NCI-H187 treated with DMSO at 0.1 percent for 48 hours (cell line): ENCODE measurements at places on chromosomes 2 and 18.

- no peak for DNase-seq
Observed at GRCh38 chr2:29611261-29611660, 310.1 kb downstream of the ALK start.

- DNase-seq, result no peak
Observed at GRCh38 chr2:34025196-34025595, 426.1 kb upstream of the FAM98A start.

- no peak for DNase-seq
Observed at GRCh38 chr2:78707776-78708386, 317.6 kb upstream of the REG3G start.

DNA sequence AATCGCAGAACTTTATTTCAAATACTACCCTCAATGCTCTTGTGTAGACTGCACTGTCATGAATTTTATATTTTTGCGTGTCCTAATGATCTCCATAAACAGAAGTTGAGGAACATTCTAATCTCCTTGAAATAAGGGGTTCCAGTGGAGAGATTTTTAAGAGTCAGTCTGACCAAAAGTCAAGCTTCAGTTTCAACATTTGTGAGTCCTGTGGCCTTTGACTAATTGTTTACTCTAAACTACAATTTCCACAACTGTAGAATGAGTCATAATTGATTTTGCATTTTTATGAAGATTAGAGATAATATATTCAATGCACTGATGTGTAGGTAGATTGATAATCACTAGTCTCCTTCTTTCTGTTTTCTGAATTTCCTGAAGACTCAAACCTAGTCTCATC, 720.3 kb upstream of the ID2 start:
- no peak for DNase-seq

DNA sequence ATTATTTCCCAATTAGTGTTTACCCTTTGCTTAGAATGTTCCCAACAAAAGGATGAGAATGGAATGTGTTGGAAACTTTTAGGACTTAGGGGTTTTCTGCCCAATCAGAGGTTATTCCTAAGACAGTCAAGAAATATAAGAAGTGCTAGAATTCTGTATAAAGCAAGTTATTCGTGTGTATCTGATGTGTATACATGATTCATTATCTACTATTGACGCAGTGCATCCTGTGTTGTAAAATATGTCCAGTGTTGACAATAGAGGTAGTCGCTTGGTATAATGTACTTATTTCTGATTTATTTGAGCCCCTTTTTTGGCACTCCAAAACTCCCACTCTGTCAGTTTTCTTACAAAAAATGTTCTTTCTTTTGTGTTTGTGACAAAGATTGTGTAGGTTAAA, 881 bp downstream of the PIKFYVE start:
- no peak for DNase-seq

DNA sequence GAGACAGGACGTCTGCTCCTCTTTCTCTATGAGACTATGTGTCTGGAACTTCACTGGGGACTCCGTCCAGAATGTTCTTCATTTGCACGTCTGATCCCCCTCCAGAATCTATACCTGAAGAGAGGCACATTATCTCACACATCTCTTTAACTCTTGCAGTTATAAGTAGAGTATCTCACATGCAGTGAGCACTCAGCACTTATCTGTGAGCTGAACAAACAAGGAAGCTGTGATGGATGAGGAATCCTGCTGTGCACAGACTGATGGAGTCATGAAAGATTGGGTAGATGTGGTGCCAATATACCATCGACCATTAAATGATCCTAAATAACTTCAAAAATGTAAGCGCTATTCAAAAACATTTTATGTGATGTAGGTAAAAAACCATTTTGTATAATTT, 888.3 kb upstream of the CELF4 start:
- DNase-seq, result peak; percentile 19

DNA sequence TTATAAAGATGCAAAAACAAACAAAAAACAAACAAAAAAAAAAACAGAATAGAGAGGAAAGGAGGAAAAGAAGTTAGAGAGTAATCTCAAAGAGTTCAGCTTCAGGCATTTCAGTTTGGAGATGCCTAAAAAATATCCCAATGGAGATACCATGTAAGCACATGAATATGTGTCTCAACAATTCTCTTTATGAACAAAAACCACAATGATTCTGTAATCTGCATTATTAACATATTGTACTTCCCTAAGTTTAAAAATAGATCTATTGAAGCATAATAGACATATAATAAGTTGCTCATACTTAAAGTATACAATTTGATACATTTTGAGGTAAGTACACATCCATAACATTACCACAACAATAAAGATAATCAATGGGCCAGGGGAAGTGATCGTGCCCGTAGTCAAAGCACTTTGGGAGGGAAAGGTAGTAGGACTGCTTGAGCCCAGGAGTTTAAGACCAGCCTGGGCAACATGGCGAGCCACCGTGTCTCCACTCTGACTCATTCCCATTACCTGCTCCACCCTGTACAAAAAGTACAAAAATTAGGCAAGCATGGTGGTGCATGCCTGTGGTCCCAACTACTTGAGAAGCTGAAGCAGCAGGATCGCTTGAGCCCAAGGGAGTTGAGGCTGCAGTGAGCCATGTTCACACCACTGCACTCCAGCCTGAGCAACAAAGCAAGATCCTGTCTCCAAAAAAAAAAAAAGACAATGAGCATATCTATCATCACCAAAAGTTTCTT, 158.9 kb downstream of the ATAD2B start:
- DNase-seq, result no peak

GRCh38 chr2:186328838-186329237, 157.2 kb upstream of the ZC3H15 start:
- no peak for DNase-seq

- DNase-seq, result no peak
Observed at GRCh38 chr2:64812285-64812684, 158.6 kb upstream of the SERTAD2 start.

- no peak for DNase-seq
Observed at GRCh38 chr18:13499803-13500202, 226.6 kb downstream of the FAM210A start.

DNA sequence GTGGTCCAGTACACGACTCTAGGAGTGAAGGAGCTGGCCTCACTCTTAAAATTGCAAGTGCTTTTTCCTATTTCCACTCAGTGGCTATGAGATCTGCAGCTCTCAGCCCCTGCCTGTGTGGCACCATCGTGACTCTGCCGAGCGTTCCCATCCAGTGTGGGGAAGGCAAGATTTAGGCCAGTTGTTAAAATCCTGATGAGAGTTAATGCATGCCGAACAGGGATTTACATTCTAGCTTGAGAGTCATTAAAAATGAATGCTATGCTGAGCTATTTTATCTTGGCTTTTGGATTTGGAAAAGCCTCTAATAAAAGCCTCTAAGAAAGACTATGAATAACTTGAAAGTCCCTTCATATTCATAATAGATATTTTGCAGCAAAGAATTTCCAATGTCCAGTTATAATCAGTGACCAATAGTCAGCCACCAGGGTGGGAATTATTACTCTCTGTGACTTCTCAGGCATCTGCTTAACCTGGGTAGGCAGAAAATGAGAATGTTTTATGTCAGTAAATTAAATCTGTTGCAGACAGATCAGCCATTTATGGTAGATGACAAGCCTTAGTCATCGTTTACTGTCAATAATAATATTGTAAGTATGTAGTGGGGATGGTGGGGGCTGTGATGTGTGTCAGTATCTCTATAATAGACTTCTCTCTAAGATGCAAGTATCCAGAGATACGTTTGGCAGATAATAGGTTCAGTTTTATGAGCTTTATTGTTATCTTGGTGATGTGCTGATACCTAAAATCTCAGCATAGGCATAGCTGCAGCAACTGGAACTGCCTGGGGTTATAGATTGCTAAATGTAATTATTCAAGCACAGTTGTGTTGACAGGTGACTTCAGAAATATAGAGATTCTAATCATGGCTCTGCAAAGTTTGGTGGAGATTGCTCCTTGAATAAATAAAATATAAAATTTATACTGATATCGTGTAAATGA, 207.8 kb downstream of the SOCS6 start:
- no peak for DNase-seq

DNA sequence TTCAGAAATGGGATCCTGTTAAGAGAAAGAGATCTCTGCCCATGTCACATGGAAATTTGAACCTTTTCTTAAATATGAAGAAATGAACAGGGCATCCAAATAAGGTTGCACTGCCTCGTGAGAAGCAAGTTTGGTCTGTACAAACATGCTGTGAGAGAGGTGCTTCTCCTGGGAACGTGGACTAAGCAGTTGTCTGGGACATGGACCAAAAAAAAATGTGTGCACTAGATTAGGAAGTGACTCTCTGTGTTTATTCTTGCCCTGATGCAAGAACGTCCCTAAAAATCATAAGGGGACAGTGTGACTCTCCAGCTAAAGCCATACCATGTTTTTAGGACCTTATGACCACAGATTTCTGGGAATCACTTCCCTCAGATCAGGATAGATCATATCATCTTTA, 23.7 kb upstream of the GCG start:
- no peak for DNase-seq

DNA sequence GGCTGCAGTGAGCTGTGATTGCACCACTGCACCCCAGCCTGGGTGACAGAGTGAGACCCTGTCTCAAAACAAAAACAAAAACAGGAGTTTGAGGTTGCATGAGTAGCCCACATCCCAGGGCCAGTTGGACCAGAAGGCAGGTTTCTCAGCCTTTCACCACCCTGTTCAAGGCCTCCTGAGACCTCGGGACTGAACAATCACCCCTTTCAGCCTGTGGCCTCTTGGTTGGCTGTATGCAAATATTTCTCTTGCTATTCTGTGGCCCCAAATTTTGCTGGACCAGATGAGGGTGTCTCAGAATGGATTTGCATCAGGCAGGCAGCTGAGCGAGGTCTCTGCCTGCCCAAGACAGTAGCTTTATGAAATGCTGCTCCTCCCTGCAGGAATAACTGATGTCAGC, 56.9 kb downstream of the DPYSL5 start:
- DNase-seq, result no peak

- DNase-seq, result no peak
Observed at GRCh38 chr2:64606479-64607363, 47.0 kb downstream of the SERTAD2 start.

GRCh38 chr2:122634256-122634655, 878.8 kb downstream of the TSN start:
- no peak for DNase-seq

GRCh38 chr2:151085181-151085611, 176.5 kb downstream of the RBM43 start:
- DNase-seq, result no peak

- DNase-seq, result no peak
Observed at GRCh38 chr2:26072925-26073768, 39.3 kb downstream of the RAB10 start.

DNA sequence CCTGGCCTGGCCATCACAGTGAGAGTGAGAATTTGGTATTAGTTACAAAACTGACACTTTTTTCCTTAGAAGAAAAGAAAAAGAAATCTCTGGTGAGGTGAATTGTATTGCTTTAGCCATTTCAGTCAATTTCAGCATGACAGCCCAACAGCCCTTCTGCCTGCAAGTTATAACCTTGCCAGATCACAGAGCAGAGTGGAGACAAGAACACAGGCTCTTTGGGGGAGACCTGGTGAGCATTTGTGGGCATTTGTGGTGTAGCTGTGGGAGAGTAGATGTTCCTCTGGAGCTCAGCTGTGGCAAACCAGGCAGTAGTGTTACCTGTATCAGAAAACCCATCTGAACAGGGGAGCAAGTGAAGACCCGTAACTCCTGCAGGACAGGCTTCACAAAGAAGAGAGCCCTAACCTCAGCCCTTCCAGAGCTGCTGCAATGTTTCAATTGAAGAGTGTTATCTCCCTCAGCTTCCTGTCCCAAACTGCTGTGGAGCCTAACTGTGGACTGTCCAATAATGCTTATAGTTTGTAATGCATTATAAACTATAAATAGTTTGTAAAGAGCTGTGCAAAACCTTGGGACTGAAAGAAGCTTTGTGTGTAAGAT, 22.8 kb upstream of the DLX1 start:
- DNase-seq, result no peak

DNA sequence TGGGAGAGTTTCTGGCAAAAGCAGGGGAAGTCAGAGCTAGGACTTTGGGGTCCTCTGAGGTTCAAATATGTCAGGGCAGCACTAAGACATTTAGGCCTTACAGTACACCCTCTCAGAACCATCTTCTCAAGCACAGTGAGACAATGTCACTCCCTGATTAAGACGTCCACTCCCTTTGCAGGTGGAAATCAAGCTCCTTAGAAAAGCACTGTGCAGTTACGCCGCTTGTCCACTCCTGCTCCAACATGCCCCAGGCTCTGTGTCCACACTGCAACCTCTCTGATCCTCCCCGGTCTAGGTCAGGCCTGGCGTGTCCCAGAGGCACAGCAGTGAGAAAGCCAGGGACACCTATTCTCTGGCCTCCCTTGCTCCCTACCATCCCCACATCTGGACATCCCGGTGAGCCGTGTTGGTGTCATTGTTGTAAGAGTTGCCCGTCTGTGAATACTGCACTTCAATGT, 528.6 kb upstream of the ID2 start:
- no peak for DNase-seq

GRCh38 chr2:105786231-105787230, 41.8 kb downstream of the NCK2 start:
- DNase-seq, result no peak

DNA sequence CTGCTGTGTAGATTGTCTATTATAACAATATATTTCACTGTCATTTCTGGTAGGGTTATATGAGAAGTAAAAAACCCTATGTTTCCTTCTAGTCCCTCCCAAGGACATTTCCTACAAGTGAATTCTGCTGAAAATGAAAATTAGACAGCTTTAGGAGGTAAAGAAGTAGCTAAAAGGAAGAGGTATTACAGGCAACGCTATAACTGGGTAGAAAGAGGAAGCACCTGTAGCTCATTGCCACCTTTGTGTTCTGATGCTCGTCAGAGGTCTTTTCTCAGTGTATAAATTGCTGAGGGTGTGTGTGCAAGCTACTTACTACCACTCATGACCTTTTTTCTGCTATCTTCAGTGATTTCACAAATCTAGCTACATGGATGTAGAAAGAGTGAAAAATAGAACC, 1.4 kb downstream of the DNAJC10 start:
- DNase-seq, result no peak

DNA sequence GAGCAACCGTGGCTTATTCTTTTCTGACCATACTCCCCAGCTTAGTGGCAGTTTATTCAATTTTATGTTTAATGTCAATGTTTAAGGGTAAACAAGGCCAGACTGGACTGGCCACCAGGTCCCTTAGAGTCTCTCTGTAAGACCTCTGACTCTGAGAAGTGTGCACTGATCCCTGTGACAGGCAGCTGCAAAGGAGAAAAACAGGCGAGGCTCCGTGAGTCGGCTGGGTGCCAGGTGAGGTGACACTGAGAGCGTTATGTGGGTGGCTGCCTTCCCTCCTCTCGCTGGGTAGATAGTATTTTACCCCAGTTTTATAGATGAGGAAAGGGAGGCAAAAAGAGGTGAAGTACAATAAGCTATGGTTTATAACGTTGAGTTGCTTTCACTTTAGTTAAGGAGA, 139.4 kb upstream of the HDAC4 start:
- no peak for DNase-seq
